ENCODE measurements at places on chromosomes 1 and 21.
A peak's percentile ranks its signal among the peaks of the same experiment; 100 is the strongest.

- DNase-seq, result peak; percentile 66
Observed at GRCh38 chr1:51535006-51535592, 16.0 kb upstream of the EPS15 start.

GRCh38 chr1:41768583-41768982 is 150.1 kb downstream of the HIVEP3 start:
- DNase-seq, result no peak

DNA sequence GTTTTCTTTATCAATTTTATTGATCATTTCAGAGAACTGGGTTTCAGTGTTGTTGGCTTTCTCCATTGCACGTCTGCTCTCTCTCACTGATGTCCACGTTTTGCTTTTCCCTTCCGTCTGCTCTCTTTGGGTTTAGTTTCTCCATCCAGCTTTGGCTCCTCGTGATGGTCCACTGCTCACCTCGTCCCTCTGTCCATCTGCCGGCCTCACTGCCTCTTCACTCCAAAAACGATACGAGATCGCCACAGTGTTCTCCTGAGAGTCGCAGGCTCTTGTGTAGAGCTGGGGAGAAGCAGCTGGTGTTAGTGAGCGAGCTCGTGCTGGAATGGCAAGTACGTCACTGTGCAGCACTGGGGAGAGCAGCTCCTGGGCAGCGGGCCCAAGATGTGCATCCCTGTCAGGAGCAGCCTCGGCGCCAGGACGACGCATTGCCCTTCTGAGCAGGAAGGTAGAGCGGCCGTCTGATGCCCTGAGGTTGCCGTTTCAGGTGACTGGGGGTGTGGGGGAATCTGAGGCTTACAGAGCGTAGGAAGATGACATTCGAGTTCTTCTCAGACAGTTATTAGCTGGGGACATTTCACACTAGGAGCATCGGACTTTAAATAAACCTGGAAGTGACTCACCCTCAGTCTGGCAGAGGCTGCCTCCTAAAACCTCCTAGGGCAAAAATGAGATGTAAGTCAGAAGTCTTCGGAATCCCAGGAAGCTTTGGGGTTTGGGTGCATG is 31.4 kb upstream of the PCBP3 start:
- peak; percentile 86 for DNase-seq

DNA sequence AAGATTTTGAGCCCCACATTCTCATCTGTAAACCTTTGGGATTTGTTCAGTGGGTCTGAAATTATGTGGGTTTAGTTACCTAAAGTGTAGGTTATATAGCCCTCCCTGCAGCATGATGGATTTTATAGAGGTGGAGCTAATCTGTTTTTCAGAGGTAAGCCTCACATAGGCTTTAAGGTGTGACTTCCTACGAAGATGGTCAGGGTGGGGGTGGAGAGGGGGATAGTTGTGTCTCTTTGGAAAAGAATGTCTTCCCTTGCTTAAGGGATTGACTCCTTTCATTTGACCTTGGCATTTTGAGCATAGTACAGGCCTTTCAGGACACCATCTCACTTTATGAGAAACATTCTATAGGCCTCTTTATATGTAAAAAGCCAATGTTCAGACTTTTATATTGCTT is 3.4 kb downstream of the CACHD1 start:
- no peak for DNase-seq

GRCh38 chr21:45423968-45424853 is 19.2 kb downstream of the COL18A1 start:
- no peak for DNase-seq

GRCh38 chr1:19723874-19724273 is 59.2 kb downstream of the HTR6 start:
- DNase-seq, result no peak

- DNase-seq, result no peak
Observed at GRCh38 chr1:36178471-36179219, 22.7 kb downstream of the MAP7D1 start.

DNA sequence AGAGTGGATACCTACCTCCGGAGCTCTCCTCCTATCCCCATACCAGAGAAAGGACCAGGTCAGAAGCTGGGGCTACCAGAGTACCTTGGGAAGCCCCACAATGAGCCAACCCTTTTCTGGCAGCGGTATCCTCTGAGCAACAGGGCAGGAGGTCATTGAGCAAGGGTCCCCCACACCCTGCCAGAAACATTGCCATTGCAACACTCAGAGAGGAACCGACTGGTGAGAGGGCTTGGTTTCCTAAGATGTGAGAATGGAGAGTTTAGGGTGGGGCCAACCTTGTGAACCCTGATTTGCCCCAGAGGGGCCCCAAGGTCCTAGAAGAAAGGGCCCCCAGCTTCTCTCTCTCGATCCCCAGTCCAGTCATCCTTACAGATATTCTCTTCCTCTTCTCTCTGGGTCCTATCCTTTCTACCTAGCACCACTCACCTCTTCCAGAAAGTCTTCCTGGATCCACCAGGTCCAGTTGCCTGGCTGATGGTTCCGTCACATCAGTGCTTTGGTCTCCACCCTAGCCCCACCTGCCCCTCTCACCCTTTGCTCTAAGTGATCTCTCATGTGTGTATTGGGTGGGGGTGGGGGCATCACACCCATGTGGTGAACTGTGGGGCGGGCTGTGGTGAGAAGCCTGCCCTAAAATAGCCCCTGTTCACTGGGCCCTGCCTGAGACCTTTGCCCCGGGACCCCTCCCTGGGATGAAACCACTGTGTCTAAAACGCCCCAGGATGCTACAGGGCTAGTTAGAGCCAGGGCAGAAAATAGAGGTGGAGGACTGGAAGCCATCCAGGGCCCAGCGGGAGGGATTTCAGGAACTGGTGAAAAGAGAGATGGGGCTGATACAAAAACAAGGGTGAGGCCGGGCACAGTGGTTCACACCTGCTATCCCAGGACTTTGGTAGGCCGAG is 8.7 kb downstream of the FGR start:
- DNase-seq, result no peak

- no peak for DNase-seq
Observed at GRCh38 chr1:197485790-197486189, 217.7 kb downstream of the CRB1 start.

DNA sequence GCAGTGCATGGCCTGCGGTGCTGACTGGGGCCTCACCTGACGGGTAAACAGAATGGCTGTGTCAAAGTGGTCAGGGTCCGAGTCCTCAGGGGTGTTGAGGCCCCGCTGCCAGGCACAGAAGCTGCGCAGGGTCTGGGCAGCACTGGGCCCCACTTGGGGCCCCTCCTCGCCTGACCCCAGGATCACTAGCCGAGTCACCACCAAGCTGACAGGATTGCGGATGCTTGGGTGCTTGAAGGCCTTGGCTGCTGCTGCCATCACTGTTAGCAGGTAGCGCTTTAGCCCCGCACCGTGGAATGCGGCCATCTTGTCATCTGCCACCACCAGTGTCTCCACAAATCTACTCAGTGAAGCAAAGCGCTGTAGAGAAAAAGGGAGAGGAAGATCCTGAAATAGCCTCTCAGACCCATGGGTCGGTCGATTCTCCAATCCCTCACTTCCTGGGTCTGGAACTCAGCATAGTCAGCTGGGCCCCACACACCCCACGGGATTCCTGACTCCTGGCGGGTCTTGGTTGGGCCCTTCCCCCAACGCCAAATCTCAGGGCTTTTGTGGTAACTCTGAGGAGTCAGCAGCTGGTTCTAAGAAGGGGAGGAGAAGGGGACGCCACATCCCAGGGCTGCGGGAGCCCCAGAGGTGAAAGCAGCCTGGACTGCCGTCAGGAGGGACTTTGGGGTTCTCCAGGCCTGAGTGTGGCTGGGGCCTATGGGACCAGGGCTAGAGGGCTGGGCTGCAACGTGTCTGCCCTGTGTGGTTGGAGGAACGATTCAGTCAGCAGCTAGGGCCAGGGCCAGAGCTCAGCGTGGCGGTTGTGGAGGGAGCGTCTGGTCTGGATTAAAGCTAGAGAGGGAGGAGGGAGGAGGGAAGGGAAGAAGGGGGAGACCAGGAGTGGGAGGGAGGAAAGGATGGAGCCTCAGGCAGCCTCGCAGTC is 2.1 kb downstream of the ADAMTS4 start:
- DNase-seq, result no peak

- DNase-seq, result no peak
Observed at GRCh38 chr1:66393586-66394287, 140.2 kb upstream of the SGIP1 start.

DNA sequence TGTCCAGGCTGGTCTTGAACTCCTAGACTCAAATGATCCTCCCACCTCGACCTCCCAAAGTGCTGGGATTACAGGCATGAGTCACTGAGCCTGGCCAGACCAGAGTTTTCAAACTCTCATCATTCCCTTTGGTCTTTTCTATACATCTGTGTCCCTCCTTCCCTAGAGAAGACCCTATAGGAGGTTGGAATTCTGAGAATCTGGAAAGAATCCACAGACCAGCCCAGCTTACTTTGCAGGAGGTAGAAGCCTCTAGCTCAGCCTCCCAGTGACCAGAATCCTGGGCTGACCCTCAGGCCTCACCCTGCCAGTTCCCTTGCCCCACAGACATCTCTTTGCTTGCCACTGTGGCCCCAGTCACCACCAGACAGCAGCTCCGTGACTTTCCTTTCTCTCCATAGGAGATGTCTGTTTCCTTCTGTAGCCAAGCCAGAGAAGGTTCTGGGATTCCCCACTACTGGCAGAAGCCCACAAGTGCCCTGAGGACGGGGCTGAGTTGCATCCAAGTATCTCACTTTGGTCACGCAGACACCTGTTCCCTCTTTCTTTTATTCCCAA is 34.7 kb upstream of the KHDRBS1 start:
- DNase-seq, result no peak

DNA sequence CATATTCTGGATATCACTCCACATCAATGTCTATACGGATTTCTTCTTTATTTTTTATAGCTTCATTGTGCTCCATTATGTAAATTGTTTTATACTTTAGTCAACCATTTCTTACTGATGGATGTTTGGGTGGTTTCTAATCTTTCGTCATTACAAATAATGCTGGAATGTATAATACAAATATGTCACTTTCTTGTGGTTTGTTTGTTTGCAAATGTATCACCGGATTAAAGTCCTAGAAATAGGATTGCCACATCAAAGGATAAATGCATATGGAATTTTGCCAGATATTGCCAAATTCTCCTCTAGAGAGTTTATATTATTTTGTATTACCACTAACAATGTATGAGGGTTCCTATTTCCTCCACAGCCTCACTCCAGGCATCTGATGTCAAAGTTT is 48.7 kb upstream of the PRDM2 start:
- DNase-seq, result no peak

DNA sequence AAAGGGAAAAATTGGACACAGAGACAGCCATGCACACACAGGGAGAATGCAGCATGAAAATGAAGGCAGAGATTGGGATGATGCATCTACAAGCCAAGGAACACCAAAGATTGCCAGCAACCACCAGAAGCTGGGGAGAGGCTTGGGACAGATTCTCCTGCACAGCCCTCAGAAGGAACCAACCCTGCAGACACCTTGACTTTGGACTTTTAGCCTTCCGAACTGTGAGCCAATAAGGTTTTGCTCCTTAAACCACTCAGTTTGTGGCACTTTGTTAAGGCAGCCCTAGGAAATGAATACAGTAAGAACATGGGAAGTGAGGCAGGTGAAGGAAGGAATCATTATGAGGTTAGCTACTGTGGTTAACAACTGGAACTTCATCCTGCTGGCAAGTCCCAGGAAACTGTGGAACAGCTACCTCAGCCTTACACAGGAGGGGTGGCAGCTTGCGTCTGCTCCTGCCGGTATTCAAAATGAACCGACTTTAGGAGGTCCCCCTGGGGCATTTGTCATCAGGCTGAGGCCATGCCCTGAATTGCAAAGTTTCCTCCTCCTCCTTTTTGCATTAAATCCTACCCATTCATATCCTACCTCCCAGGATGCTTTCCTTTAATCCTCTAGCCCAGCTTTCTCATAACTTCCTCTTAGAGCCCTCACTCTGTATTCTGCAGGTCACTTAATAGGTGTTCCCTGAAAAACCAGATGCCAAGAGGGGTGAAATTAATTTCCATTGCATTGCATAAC is 15.4 kb downstream of the CD247 start:
- no peak for DNase-seq

- DNase-seq, result no peak
Observed at GRCh38 chr1:218414060-218414728, 69.1 kb downstream of the TGFB2 start.

DNA sequence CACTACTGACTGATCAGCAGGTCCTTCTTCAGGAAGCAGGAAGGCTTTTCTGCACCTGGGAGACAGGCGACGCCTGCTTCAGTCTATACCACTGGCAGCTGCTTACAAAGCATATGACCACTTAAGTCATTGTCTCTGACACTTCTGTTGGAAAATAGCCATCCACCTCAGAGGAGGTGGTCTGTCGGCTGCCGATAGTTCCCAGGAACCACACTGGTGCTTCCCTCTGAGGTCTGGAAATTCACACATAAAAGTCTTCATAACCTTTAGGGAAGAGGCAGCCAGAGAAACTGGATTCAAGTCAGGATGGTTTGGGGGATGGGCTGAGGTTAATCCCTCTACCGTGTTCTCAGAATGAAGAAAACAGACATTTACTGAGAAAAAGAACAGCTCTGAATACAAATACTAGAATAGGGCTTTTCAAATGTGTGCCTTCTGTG is 15.6 kb upstream of the SRP9 start:
- DNase-seq, result peak; percentile 61

DNA sequence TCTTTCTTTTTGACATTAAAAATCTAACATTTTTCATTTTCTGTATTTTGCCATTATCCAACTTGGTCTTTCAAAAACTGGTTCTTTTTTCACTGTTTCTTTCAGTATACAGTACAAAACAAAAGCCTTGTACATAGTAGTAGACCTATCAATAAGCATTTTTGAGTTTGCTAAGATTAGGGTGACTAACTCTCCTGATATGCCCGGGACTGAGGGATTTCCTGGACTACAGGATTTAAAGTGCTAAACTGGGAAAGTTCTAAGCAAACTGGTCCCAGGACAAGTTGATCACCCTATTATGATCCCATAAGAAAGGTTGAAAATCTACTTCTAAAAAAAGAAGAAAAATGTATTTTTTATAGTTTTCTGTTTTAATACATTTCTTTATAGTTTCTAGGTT is 120.9 kb downstream of the USP25 start:
- DNase-seq, result peak; percentile 61

DNA sequence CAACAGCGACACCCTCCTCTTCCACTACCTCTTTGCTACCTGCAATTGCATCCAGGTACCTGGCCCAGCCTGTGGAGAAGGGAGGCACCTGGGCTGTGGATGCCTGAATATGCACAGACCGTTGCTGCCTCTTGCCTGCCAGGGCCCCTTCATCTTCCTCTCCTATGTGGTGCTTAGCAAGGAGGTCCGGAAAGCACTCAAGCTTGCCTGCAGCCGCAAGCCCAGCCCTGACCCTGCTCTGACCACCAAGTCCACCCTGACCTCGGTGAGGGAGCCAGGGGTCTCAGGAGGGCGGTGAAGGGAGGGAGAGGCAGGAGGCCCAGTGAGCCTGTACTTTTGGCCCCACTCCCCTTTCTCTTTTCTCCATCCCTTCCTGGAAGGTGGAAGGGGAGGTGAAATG is 11.5 kb downstream of the PSRC1 start:
- DNase-seq, result no peak

GRCh38 chr1:35390600-35391494 is 122.3 kb downstream of the ZMYM4 start:
- no peak for DNase-seq
